Dorsolateral prefrontal cortex (tissue), 122 donors: ENCODE measurements at places on chromosomes 7 and 10. TPM values are rescaled to one million over a fixed set of nuclear protein-coding genes. Genes with fewer than 3 reads are reported as not detected.

Gene CXCL12
- 17.3 TPM for total RNA-seq

Gene PLCE1
- 14.0 TPM for total RNA-seq

Gene GALNT17
- 101 TPM for total RNA-seq

Gene RPP30
- total RNA-seq, result 38.7 TPM

Gene WDR86
- total RNA-seq, result 17.1 TPM

Gene SKIDA1
- 4.4 TPM for total RNA-seq

Gene HOXA10
- not detected for total RNA-seq

Gene C10orf105
- total RNA-seq, result 0.76 TPM

Gene GLI3
- 20.7 TPM for total RNA-seq

Gene EFCAB10
- 3.8 TPM for total RNA-seq

Gene IDI2
- total RNA-seq, result not detected

Gene NSMCE4A
- total RNA-seq, result 30.7 TPM

Gene KCNH2
- total RNA-seq, result 24.4 TPM

Gene CCDC3
- total RNA-seq, result 68.7 TPM

Gene OR6V1
- not detected for total RNA-seq

DNA sequence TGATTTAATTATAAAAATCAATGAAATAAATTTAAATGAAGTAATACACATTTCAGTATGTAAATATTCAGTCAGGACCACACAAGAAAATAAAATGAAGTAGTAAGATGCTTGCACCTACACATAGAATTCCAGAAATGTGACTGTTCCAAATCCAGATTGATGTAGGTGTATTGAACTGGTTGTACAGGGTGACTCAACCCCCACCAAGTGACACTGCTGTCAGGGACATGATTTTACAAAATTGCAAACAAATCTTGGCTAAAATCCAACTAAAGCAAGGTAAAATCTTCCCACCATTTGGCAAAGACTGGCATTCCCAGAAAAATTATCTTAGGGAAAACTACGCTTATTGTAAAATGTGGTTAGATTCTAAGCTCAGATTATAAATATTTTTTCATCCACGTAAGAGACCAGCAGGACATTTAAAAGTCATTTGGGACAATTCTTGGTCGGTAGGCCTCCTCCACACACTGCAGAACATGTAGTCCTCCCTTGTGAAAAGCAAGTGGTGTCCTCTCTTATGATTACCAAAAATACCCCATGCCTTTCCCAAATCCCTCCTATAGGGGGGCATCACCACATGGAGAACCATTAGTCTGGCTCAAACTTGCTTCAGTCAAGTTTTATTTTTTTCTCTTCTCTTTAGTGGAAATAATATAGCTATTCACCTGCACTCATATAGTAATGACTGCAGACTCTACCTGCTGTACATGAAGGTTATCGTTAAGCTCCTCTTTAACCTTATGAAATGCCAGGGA lies 287.1 kb upstream of the SMIM30 start:
- no peak for DNase-seq

DNA sequence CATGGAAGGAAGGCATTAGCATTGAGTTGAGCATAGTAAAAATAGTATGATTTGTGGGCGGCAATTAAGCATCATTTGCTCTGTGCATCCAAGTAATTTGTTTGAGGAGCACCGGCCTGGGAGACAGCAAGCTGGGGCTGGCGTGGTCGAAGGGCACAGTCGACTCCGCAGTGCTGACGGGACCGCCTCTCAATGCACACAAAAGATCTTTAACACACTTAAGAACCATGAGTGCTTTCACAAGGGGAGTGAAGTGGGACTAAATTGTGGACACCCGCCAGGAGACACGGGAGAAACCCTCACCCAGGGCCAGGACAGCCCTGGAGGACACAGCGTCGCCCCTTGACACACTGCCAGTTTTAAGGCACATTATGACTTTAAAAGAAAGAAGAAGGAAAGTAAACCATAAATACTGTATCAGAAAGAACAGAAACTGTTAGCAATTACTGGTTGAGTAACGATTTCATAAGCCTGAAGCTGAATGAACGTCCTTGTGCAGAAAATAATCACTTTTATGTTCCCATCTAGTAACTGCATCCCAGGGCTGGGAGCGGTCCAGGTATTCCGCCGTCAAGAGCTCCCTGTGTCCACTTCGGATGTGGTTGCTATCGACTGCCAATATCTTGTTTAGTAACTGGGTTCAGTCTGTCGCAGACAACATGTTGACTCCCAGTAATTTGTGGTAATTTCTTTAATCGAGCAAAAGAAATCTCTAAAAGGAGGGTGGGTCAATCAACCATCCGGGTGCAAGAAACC lies 102.1 kb downstream of the EBF3 start:
- no peak for DNase-seq

- DNase-seq, result no peak
Observed at GRCh38 chr10:36578306-36578705, 547.1 kb upstream of the ANKRD30A start.

GRCh38 chr10:113097036-113097435 lies 147.0 kb downstream of the TCF7L2 start:
- no peak for DNase-seq

DNA sequence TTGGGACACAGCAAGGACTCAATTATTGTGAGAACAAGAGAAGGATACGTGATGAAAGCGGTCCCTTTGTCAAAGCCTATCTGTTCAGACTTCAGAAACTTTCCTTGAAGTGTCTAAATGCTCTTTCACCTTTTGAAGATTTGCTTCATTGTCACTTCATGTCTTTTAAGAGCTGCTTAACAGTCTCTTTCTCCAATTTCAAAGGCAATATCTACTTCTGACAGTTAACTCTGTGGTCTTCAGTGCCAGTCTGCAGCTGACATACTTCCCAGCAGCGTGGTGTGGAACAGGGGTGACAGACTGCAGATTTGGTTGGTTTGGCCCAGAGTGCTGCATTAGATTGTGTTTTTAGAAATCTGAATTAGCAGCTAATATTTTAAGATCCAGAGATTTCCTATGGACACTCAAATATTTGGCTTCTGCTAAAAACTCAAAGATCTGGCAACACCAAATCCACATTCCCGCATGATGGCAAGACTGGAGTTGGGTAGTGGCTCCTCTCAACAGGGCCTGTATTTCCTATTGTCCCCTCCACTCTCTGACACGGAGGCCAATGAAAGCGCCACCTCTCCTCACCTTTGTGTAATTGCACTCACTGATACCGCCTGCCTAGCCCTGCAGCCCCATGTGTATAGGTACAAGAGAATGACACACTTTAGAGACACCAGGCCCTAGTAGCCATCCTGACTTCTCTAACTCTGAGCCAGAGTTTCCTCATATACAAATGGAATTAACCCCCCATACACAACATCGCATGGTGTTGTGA lies 11.5 kb downstream of the SCRN1 start:
- DNase-seq, result no peak

- DNase-seq, result no peak
Observed at GRCh38 chr7:36038063-36038721, 114.9 kb upstream of the EEPD1 start.

GRCh38 chr10:105797234-105797890 lies 1156.3 kb downstream of the SORCS3 start:
- no peak for DNase-seq

- DNase-seq, result no peak
Observed at GRCh38 chr7:94386416-94386815, 8.3 kb upstream of the COL1A2 start.

GRCh38 chr7:28107960-28108359 lies 72.6 kb downstream of the JAZF1 start:
- no peak for DNase-seq

GRCh38 chr10:100518761-100519241 lies 860 bp downstream of the SEC31B start:
- DNase-seq, result no peak

GRCh38 chr7:99833289-99833877 lies 5.6 kb downstream of the CYP3A43 start:
- DNase-seq, result no peak

DNA sequence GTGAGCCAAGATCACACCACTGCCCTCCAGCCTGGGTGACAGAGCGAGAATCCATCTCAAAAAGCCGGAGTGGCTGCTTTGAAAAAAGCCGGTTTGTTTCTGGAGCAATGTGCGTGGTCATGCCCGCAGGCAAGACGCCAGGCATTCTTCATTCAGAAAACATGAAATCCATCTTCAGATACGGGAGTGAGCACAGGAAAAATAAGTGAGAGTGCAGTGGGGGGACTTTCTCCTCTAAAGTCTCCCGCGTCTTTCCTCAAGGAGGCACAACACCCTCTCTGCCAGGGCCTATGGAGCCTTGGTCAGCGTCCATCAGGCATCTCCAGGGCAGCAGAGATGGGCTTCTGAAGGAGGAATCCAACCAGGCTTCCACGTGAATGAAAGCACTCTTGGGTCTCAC lies 62.3 kb upstream of the DGKI start:
- DNase-seq, result peak; percentile 74

DNA sequence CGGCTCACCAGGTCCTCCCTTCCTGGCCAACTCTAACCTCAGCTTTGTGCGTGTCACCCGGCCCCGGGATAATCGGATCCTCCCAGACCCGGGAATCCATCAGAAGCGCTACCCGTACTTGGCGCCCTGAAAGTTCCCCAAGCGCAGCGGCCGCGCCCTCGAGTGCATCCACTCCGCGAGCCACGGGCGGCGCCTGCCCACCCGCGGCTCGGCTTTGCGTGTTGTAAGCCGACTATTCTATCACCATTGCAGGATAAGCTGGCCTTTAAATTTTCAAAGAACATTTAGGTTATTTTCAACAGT lies 35.7 kb upstream of the EBLN1 start:
- no peak for DNase-seq

GRCh38 chr7:65979583-65980477 lies 2.2 kb downstream of the GUSB start:
- DNase-seq, result no peak

GRCh38 chr7:40279991-40280390 lies 145.2 kb downstream of the SUGCT start:
- DNase-seq, result no peak

- no peak for DNase-seq
Observed at GRCh38 chr10:128519581-128519980, 393.4 kb upstream of the MKI67 start.

- no peak for DNase-seq
Observed at GRCh38 chr10:128567551-128567950, 441.3 kb upstream of the MKI67 start.

DNA sequence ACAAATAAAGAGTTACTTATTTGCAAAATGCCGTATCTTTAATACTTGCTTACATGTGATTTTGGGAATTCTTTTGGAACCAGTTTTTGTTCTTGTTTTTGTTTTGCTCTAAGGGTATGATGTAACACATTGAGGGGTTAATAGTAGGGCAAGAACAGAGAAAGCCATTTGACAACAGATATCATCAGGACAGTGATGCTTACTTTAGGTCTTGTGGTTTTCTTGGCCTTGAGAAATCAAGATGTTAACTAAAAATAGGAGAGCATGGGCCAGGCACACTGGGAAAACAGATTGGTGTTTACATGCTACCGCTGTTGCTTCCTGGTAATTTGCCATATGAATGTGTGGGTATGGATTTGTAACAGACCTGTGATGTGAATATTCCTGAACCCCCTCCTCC lies 3.7 kb downstream of the SAMD8 start:
- no peak for DNase-seq

- no peak for DNase-seq
Observed at GRCh38 chr7:43482679-43483252, 100.1 kb upstream of the STK17A start.

GRCh38 chr10:44244745-44245600 lies 139.9 kb downstream of the CXCL12 start:
- DNase-seq, result no peak

GRCh38 chr10:109920016-109920415 lies 3.3 kb downstream of the XPNPEP1 start:
- DNase-seq, result no peak

- peak; percentile 61 for DNase-seq
Observed at GRCh38 chr10:48363617-48364355, 57.3 kb downstream of the MAPK8 start.

- DNase-seq, result no peak
Observed at GRCh38 chr10:114115661-114116445, 58.1 kb downstream of the CCDC186 start.

DNA sequence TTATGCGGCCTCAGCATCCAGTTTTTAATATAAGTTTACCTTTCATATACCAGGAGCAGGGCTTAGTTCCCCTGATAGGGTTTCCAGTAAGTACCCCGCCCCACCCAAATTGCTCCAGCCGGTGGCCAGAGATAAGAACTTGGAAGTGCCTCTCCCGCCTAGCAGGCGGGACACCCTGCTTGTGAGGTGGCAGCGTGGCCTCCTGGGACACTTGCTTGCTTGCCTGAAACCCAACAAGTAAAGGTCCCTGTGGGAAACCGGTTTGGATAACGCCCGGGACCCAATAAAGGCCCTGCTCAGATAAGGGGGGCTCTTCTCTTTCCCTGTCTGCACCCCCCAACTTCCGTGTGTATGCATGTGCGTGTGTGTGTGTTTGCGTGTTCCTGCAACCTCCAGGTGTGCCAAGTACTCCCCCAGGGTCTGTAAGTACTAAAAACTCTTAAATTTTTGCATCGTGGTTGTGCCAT lies 154.3 kb downstream of the ARHGAP21 start:
- DNase-seq, result no peak

DNA sequence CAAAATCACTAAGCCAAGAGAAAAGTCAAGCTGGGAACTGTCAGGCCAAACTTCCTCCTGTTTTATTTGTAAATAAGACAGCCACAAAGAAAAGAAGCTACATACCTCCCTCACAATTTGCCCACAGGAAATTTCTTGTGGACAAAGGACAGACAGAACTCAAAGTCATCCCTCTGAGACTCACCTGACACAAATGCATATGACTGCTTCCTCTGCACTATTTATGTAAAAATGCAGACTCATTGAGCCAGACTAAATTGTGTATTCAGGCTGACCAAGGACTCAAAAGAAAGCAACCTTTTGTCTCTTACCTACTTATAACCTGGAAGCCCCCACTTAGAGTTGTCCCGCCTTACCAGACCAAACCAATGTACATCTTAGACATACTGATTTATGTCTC lies 11.8 kb downstream of the TOMM7 start:
- DNase-seq, result no peak

GRCh38 chr10:129365767-129366402 lies 101.2 kb upstream of the MGMT start:
- DNase-seq, result no peak

DNA sequence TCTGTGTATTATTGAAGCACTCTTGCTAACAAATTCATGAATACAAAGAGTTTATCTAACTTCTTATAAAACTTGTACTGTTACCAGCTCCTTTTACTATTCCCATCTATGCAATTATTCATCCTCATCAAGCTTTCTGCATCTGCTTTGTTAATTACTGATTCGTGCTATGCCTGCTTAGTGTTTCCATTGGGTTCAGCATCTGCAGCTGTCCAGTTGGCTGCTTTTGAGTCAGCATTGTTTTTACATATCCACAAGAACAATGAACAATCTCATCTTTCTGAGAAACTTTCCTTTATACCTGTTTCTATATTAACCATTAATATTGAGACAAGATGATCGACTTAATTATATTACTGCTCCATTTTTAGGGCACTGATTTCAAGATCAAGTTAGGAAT lies 19.6 kb upstream of the ANLN start:
- no peak for DNase-seq
